Activated CD4-positive, alpha-beta T cell treated with anti-CD3 and anti-CD28 coated beads, Interleukin-10, Interleukin-2, amounts not matched to agents 100 ng/mL and 50 ng/mL, durations not matched to agents 16 hours and 8 hours (primary cell): ENCODE measurements at places on chromosomes 12 and 14.

GRCh38 chr14:65972891-65973290 lies 513.3 kb upstream of the CCDC196 start:
- DNase-seq: no peak

DNA sequence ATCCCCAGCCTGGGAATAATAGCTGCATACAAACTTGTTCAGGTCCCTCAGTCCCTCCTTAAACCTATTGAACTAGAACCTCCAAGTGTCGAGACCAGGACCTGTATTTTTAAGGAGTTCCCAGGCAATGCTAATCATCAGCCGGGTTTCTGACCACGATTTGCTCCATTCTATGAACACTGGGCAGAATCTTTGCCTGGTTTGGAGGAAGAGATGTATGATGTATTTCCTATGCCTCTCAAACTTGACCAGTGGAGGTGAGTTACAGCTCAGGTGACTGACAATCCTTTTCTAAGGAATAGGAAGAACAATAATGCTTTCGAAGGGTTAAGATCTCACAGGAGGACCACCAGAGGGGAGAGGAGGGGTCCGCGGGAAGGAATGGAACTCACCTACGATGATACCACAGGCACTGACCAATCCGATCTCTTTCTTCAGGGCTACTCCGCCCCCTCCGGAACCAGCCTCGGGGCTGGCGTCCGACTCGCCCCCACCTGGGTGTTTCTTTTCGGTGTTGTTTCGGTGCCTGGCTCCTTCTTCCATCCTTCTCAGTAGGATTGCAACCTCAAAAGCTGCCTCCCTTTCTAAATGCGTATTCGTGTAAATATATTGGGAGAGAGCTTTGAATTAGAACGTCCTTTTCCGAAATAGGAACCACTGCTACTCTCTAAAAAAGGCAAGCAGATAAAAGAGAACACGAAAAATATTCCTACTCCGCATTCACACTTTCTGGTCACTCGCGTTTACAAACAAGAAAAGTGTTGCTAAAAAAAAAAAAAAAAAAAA lies 895 bp downstream of the SLC7A8 start:
- DNase-seq: peak; percentile 23

DNA sequence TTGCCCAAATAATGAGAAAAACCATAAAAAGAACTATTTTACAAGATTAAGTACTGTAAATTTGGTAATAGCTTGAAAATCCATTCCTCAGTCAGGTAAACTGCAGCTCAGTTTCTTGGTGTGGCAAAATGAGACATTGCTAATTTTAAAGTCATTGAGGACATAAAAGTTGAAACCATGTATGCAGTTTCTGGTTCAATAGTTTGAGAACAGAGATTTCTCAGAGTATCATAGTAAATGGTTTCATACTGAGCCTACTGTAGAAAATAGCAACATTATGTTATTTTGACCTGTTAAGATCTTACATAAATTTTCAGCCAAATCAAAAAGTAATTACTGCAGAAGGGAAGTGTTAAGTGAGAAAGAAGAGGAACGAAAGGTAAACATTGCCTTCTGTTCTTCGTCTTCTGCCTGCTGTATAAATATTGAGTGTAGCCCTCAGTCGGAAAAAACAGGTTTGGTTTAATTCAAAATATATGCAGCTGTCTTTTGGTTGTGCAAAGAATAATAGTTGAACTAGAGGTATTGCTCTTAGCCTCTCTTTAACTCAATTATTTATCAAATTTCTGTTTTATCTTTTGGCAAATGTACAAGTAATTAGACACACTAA lies 119.6 kb downstream of the SYNE2 start:
- DNase-seq: no peak

GRCh38 chr12:57238854-57239554 lies 9.5 kb downstream of the SHMT2 start:
- peak; percentile 93 for DNase-seq

DNA sequence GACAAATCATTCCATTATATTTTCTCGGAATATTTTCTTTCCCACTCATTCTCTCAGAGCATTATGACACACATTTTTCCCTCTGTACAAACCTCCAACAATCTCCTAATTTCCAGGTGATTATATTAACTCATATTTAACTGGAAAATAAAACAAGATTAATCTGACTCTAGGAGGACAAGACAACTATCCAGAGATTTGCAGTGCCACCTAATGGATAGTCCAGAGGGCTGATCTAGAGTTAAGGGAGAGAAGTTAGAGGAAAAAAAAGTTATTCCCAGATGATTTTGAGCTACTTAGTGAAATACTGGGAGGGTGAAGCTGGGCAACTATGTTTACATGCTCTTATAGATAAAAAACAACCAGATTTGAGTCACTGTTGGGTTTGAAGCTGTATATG lies 161.7 kb downstream of the ALX1 start:
- DNase-seq: no peak

- no peak for DNase-seq
These were observed 326.7 kb downstream of the ADGRD1 start for GRCh38 chr12:131280426-131280825.

DNA sequence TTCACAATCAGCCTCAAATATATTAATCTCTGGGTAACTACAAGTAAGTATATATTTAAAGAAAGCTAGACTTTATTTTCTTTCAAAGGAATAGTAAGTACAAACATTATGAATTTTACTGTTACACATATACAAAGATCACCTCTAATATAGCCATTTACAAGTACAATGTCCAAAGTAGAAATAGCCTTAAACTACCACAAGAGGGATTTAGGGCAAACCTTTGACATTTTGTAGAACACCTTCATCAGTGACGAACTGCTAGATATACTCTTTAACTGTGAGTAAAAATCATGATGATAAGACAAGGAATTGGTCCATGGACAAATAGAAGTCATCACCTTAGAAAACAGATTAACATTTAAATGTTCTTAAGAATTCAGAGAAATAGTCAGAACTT lies 69.8 kb downstream of the CNTN1 start:
- DNase-seq: no peak

- DNase-seq: no peak
These were observed 99.1 kb upstream of the CCND2 start for GRCh38 chr12:4174417-4174816.
